ENCODE measurements at places on chromosomes 3 and 15.

GRCh38 chr3:89577637-89578530, 470.5 kb downstream of the EPHA3 start:
- DNase-seq, result no peak

DNA sequence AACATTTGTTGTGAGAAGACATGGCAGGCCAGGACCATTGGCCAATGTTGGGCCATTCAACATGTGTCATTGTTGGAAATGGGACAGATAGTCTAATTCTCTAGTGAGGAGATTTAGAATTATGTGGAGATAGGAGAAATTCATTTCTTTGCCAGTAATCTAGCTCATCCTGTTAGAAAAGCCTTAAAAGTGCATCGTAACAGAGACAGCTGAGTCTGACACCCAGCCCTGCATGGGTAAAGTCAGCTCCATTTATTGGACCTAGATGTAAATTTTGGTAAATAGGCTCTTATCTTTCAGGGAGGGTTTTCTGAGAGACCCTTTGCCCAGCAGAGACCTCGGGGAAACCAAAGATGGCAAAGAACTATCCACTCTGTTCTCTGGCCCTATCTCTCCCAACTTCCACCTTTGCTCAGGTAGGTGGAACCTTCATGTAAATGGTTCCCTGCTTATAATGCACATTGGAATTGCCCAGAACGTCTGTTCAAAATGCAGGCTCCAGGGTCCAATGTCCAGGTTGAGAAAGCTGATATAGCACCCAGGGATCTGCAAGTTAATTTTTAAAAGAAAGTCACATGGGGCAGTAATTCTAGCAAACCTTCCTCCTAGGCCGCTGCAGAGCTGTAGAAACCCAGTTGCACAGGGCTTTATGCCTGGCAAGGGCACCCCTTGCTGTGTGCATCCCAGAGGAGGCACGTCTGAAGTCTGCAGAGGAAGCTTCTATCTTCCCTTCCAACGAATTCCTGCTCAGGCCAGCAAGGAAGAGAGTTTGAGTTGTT, 365.9 kb upstream of the PROK2 start:
- no peak for DNase-seq

DNA sequence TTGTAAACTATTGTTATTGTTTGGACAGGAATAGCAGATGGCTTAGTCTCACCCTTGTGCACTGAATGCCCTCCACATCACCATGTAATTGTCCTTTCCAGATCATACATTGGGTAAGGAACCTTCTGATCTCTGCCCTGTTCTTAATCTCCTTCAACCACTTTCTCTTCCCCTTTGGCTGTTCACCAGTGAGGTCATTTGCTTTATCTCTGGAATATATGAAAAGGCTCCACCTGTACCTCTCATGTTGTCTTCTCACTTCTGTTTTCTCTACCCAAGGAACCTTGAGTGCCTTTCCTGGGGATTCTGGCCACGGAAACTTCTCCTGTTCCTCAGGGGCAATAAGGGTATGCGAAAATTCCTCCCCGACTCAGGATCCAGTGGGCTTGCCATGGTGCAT, 28.5 kb downstream of the MCTP2 start:
- no peak for DNase-seq

- no peak for DNase-seq
Measured at GRCh38 chr3:112635674-112636073, 5.3 kb downstream of the CCDC80 start.

DNA sequence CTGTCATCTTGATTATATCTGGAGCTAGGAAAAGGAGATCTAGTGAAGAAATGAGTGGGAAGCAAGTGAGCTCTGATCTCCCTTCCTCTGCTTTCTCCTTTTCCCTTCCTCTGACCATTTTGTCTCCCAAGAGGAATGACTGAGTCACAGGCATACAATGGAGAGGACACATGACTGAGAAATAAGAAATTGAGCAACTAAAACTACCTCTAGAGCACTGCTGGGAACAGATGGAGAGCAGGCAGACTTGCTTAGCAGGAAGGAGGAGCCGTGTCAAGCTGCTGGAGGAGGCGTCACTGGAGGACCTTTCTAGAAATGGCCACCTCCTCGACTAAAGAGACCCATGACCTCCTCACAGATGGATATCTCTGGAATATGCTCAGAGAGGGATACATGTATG, 66.9 kb upstream of the MYO5C start:
- no peak for DNase-seq

GRCh38 chr3:143226678-143227291, 107.2 kb downstream of the CHST2 start:
- DNase-seq, result no peak

DNA sequence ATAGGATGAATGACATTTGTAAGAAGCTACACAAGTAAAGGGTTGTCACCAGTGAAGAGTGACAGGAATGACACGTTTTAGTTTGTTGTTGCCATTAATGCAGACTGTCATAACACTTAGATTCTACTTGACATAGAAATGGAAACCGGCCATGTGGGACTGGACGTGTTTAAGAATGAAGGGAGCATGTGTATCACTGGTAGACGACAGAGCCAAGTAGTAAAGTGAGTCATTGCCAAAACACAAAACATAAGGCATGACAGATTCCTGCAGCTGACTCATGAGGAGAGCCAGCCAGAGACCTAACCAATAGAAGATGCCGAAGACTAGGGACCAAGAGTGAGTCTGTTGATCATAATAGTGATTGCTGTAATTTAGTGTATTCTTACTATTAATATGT, 106.2 kb upstream of the PLAAT1 start:
- DNase-seq, result no peak

- DNase-seq, result no peak
Measured at GRCh38 chr3:9781551-9781950, 10.7 kb downstream of the TADA3 start.

DNA sequence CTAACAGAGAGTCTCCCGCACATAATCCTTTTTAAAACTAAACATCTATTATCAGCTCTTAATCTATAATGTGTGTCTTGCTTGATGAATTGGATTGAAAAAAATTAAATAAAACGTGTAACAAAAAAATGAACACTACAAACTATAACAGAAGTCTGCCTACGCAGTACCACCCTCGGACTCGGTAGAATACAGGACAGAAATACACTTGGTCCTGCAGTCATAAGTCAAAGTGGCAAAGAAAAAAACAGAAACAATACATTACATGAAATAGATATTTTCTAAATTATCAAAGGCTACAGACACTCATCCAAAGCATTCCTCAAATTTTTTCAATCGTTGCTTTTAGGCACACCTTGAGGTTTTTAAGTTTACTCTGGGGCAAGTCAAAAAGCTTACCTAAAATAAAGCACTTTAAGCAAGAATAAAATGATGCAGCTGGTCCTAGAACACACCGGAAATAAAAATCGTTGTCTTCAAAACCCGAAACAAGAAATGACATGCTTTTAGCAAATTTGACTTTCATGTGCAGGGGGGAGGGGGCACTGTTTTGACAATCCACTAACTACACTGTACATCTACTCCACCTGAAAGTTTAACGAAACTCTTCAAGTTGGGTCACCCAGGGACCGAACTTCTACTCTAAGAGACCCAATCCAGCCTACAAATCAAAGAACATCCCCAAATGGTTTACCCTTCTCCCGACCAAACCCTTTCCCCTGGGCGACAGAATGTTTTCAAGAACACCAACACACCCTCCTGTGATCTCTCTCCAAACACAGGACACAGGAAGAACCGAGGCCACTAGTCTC, 1.3 kb downstream of the ADAM10 start:
- peak; percentile 15 for DNase-seq

- DNase-seq, result no peak
Measured at GRCh38 chr3:171470714-171471227, 10.6 kb upstream of the TNIK start.

DNA sequence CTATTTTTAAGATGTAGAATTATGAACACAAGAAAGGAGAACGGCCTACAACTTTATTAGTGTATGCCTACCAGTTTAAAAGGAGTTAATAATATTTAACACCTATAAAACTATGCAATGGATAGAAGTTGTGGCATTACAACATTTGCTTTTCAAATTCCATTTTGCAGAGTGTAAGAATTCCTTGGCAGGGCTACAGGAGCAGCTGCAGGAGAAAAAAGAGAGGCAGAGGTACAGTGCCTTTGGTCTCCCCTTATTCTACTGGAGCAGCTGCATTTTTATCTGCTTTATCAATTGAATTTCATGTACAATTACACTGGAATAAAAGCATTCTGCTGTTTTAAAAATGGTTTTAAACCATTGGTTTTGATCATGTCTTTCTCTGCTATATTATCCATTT, 145.7 kb upstream of the KCNH8 start:
- no peak for DNase-seq

DNA sequence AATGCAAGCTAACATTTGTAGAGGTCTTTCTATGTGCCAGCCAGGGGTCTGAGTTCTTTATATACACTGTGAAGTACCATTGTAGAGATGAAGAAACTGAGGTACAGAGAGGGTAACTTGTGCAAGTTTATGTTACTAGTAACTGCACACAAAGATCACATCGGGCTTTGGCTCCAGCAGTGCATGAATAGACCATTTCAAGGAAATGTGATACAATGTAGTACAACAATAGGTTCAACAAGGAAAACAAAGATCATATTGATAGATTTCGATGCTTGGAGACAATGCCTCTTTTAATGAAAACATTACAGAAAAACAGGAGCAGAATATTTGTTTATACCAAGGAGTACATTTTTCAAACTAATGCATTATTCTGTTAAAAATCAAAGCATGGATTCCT, 115.3 kb downstream of the POLR2M start:
- no peak for DNase-seq

DNA sequence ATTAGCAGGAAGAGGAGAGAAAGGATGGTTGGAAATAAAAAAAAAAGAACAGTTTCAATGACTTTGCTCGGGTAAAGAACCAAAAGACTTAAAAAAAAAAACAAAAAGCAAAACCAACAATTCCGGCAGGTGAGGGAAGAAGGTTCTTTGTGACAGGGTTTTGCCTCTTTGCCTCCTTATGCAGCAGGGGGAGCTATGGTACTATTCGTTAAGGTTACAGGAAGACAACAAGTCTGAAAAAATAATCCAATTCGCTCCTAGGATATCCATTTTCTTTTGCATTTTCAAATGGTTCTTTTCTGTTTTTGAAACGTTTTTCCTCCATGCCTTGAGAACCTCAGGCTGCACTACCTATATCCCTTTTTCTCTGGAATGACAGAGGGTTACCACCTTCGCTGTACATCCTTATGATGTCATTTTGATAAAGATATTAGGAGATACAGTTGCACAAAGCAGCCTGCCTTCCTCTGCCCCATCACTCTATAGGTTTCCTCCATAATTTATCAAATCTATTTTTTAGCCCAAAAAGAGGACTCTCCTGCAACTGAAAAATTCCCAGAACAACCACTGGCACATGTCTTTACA, 55.0 kb downstream of the CFAP20DC start:
- DNase-seq, result no peak

DNA sequence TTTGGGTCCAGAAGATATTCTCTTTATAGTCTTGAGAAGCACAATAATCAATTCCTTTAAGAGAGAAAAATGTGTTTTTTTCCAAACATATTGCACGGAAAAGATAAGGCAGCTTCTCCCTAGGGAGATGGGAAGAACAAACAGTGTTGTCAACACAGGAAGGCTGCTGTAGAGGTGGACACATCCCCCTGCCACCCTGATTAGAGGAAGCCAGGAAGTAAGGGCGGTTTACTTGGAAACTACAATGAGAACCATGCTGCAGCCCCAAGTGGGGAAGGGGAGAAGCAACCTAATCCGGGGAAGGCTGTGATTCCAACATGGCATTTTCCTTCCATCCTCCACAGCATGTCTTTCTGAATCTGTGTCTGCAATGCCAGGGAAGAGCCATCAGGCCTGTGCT, 256.9 kb upstream of the TGFBR2 start:
- no peak for DNase-seq

DNA sequence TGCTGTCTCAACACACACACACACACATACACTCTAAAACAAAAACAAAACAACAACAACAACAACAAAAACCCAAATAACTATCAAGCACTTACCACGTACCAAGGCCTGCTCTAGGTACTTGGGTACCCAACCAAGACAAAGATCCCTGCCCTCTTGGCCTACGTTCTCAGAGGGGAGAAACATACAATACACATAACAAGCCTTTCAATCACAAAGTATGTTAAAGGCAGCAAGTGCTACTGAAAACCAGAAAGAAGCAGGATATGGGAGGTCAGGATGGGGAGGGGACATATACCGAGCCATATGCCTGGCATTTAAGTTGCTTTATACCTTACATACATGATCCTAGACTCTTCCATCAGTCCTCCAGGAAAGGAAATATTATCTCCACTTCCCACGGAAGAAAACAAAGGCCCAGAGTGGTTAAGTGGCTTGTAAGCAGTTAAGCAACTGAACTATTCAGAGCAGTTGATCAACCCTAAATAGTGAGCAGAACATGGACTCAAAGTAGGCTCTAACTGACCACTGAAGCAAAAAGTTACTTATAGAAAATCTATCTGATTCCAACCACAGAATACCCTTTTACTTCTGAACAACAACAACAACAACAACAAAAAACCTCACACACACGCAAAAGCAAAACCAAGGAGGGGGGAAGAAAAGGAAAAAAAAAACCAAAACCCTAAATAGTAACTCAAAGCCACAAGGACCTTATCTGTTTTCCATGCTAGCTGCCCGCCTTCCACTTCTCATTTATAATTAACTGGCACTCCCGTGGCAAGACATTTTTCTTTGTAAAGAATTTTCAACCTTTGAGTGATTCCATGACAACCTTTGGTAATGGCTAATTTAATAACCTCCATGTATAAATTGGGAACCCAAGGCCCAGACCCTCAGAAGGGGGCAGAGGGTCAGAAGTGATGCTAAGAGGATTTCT, 21.0 kb downstream of the PRICKLE2 start:
- no peak for DNase-seq

DNA sequence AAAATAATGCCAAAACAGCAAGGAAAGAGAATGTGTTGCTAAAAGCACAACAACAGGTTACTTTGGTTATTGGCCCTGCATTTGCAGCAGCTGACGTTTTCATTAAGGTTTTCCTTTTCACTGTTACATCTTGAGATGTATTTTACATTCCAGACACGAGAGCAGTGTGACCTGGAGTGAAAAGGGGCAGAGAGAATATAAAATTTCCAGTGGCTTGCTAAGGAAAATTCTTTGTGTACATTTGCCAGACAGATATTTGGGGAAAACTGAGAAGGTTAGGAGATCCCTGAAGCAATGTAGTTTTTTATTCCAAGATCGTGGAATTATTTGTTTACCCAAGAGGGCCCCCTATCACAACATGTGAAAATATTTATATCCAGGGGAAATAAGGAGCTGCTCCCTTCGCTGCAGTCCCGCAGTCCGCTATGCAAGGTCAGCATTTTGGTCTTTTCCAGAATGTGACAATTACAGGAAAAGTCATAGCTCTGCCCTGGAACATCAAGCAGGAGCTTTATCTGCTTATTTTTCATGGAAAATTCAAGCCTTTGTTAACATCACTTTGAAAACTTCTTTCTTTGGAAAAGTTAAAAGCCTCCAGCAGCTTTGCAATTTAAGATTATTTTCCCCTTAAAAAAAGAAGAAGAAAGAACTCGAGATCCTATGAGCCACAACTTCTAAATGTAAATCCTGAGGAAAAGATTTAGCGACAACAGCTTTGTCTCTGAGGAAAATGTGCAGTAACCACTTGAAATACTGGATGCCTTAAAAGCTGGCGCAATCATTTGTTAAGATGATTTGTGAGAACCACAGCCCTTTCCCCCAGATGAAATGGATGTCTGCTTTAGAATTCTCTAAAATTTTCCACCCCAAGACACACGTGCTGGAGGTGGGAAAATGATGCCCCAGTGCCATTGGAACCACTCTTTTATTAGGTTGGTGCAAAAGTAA, 256.4 kb upstream of the TPM1 start:
- DNase-seq, result no peak

All from activated T-cell treated with anti-CD3 and anti-CD28 coated beads for 48 hours (primary cell).